NCI-H2171 treated with DMSO at 0.1 percent for 48 hours (cell line): ENCODE measurements at places on chromosomes 11 and 22.

DNA sequence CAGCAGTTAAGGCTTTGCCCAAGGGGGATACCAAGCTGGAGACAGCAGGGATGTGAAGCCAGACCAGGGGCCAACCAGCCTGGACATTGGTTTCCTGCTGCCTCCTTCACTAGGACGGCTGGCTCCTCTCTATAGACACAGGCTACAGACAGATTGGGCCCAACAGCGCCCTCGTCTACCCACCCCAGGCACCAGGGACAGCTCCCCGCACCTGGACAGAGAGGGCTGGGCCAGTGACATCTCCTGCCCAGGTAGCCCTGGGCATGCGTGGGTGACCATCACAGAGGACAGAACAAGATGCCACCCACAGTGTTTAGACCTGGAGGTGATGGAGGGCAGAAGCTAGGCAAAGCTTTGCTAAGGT is 1.2 kb downstream of the DKK3 start:
- DNase-seq: no peak

DNA sequence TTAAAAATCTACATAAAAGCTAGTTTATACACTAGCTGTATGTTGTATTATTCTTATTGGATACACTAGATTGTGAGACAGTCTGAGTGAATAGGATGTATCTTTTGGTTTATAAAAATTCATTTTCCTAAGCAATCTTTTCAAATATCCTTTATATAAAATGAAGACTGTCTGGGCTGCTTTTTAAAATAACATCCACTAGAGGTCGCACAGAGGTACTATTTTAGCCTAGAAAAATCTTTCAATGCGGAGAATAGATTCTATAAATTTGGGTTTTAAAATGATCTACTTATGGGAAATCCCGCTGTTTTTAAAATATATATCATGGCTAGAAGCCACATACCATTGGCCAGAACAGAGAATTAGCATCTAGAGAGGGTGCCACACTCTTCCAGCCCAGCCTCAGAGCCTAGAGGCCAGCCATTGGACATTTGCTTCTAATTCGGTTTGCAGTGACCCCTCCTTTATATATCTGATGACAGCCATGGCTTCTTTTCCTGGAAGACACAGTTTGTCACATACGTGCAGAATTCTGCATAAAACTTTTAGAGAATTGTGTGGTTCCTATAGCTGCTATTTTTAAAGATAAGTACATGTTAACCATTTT is 7.3 kb downstream of the C11orf97 start:
- DNase-seq: peak; percentile 49

- DNase-seq: peak; percentile 35
Observed at GRCh38 chr11:88292171-88292843, 45.2 kb downstream of the CTSC start.

DNA sequence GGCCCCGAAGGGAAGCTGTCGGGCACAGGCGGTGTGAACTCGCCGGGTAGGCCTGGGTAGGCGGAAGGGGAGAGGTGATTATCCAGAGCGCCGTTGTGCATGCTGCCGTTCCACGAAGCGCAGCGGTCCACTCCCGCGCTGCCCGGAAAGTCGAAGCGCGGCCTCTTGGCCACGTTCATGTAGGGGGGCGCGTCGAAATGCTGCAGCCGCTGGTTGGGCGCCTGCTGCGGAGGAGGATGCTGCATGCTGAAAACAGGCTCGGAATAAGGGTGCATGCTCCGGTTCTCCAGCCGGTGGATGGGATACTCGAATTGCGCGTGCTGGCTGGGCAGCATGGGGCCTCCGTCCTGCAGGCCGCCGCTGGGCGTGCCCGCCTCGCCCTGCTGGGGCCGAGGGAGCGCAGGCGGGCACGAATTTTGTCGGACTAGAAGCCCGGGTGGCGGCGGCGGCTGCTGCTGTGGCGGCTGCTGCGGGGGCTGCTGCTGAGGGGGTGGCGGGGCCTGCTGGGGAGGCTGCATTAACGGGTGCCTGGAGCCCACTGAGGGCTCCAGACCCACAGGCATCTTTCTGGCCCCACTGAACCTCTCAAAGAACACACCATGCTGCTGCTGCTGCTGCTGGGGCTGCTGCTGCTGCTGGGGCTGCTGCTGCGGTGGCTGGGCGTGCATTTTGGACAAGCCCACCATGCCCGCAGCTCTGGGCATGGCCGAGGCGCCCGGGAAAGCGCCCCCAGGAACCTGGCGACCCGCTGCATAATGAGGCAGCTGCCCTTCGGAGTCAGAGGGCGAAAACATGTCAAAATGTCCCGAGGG is 2.3 kb downstream of the MN1 start:
- no peak for DNase-seq

GRCh38 chr11:115985896-115986295 is 481.7 kb upstream of the CADM1 start:
- no peak for DNase-seq

- no peak for DNase-seq
Observed at GRCh38 chr11:118117790-118118601, 31.2 kb upstream of the SMIM35 start.

- DNase-seq: peak; percentile 15
Observed at GRCh38 chr22:22408731-22409696, 99.5 kb downstream of the ZNF280B start.

DNA sequence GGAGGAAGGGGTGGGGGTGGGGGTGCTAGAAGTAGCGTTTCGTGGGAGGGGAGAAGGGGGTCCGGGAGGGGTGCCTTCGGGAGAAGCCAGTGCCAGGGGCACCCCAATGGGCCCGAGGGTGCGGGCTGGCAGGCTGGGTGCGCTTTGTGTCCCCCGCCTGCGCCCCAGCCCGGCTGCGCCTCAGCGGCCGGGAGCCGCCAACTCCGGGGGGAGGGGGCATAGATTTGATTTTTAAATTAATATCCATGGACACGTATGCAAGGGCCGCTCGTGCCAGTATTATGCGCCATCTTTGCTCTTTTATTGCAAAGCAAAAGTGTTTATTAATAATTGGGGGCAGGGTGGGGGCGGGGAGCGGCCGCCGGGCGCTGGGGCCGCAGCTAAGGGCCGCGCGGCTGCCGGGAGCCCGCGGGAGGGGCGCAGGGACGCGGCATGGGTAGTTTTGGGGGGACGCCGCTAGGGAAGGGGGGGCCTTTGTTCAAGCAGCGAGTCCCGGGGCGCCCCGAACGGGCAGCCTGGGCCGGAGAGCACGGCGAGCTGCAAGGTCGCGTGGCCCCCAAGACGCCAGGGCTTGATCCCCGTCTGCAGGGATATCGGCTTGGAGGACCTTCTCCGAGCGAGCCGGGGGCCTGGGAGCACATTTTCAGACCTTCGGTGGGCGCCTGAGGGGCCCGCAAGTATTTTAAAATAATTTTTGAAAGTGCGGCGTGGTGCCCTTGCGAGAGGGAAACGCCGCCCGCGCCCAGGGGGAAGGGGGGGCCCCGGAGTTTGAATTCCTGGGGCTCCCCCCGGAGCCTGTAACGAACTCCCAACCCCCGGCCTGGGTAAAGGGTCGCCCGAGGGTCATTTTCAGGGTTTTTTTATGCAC is 959 bp downstream of the CCND1 start:
- no peak for DNase-seq

DNA sequence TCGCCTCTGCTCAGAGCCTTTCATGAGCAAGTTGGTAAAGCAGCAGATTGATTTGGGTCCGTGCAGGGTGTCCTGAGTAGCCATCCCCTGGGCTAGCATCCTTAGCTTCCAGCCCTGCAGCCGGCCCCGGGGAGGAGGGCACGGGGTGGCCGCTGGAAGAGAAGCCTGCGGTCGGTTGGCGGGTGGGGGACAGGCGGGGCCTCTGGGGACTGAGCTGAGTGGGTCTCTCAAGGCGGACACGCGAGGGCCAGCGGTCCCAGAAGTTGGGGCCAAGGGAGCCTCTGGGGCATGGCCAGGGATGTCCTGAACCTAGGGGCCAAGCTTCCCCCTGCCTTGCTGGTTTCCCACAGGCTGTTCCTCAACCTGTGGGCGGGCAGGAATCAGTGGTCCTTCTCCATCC is 143.0 kb downstream of the TBC1D22A start:
- DNase-seq: no peak

DNA sequence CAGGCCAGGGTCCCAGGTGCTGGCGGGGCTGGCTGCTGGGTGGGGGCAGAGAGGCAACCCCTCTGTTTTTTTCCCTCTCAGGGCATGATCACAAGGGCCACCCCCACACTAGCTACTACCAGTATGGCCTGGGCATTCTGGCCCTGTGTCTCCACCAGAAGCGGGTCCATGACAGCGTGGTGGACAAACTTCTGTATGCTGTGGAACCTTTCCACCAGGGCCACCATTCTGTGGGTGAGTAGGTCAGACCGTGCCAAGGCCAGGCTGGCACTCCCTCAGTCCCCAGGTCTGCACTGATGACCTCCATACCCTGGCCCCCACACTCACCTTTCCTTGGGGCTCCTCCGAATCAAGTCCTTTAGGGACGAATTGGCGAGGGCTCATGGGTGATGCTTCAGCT is 7.3 kb downstream of the TCN2 start:
- DNase-seq: no peak

DNA sequence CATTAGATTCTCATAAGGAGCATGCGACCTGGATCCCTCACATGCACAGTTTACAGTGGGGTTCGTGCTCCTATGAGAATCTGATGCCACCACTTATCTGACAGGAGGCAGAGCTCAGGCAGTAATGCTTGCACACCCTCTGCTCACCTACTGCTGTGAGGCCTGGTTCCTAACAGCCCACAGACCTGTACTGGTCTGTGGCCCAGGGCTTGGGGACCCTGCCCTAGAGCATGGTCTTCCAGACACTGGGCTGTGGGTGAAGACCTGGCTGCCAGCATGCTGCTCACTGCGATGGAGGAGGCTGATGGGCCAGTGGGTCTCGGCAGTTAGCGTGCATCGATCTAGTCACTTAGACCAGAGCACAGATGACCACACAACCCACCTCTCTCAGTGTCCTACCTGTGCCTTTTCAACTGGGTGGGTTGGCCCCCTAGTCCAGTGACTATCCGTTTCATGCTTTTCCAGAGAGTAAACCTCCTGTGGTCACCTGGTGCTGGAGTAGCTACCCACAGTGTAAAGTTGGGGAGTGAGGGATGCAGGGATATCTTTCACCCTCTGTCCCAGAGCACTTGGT is 21.1 kb downstream of the MED15 start:
- no peak for DNase-seq

GRCh38 chr11:77411137-77411707 is 62.7 kb downstream of the PAK1 start:
- no peak for DNase-seq

GRCh38 chr11:106998116-106998915 is 20.0 kb downstream of the GUCY1A2 start:
- DNase-seq: peak; percentile 41

- DNase-seq: no peak
Observed at GRCh38 chr22:46159777-46160176, 9.5 kb downstream of the PPARA start.

- DNase-seq: no peak
Observed at GRCh38 chr11:62830904-62831519, 839 bp downstream of the STX5 start.

DNA sequence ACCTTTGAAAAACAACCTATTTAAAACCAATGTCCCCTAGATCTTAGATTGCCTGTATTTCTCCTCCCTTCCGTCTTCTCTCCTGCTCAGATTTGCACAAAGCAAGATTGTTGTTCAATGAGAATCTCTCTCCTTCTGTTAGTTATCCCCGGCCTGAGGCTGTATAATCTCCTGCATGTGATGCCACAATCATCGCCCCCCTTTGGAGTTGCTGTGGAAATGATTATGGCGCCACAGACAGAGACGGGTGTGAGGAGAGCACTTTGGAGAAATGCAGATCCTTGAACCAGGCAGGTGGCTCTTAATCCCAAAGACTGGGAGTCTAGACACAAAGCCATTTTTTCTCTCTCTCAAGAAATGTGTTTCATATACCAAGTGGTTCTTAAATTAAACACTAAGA is 941.3 kb downstream of the OPCML start:
- no peak for DNase-seq

DNA sequence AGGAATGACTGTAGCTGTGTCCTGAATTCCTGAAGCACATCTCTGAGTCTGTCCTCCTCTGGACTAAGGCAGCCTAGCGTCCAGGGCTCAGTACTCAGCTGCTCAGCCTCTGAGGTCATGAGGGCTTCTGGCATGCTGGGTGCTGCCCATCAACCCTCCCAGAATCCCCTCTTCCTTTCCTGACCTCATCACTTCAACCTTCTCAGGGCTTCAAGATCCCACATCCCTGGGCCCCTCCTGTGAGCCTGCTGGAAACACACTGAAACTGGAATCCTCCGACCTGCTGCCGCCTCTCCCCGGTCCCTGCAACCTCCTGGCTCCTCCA is 803 bp downstream of the KRTAP5-8 start:
- no peak for DNase-seq

DNA sequence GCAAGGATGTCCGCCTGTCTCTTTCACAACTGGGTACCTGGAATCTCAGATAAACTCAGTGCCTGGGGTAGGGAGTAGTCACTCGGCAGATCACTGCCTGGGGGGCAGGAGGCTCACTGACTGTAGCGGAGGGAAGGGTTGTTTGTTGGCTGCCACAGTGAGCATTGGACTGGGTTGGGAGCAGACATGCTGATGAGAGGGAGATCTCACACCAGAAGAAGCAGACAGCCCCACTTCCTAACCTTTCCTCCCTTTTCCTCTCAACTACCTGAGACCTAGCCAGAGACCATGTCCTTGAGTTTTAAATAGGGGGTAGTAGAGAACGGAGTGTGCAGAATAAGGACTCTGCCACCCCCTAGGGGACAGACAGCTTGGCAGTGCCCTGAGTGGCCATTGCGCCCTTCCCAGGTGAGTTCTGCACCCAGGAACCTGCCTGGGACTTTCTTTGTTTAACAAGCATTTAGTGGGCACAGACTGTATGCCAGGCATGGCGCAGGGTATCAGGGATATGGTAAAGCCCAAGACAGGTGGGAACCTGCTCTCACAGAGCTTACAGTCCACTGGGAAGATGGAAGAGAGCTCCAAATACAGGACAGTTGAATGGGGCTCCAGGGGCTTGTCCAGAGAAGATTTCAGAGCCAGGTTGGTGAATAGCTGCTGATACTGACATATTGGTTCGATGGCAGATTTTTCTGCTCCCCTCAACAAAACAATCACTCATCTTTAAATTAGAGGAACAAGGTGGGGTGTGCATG is 115.7 kb upstream of the NNMT start:
- DNase-seq: no peak

- DNase-seq: peak; percentile 40
Observed at GRCh38 chr11:43579171-43579918, 101.2 kb upstream of the HSD17B12 start.

DNA sequence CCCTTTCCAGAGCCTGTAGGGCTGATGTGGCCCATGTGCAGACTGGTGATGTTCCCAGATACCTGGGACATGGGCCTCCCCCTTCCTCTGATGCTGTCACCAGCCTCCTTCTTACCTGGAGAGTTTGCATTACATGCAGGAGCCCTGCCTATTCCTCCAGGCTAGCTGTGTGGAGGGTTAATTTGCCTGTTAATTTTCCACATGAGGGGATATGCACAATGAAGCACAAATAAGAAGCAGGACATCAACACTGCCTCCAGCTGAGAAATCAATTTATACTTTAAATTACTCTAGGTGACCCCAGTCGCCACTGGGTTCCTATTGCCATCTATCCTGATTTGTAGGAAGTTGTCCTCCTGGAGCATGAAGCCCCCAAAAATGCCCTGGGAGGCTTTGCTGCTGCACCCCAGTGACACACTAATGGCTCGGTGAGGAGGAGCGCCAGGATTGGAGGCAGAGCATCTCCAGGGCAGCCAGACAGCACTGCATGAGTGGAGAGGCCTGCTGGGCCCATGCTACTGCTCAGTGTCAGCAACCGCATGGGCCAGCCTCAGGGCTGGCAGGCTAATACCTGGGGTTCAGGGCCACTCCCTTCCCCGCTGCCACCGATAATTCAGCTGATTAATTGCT is 101.6 kb upstream of the USP47 start:
- DNase-seq: no peak

- peak; percentile 45 for DNase-seq
Observed at GRCh38 chr11:63564784-63565350, 1.7 kb upstream of the PLAAT2 start.

GRCh38 chr11:33924341-33924740 is 32.5 kb upstream of the LMO2 start:
- DNase-seq: no peak
